ENCODE measurements at places on chromosomes 3 and 15. TPM values are rescaled to one million over a fixed set of nuclear protein-coding genes. Genes with fewer than 3 reads are reported as not detected.

Gene UROC1
- not detected for total RNA-seq

Gene SENP2
- total RNA-seq, result 54.4 TPM

Gene PCSK6
- total RNA-seq, result 12.8 TPM

Gene PDCD6IP
- total RNA-seq, result 226 TPM

Gene SLC2A2
- total RNA-seq, result not detected
